Activated CD4-positive, alpha-beta T cell treated with anti-CD3 and anti-CD28 coated beads, Interleukin-2, amount 10 ng/mL, durations not matched to agents 7 days and 5 days (primary cell): ENCODE measurements at places on chromosomes 7 and 10. TPM values are rescaled to one million over a fixed set of nuclear protein-coding genes. Genes with fewer than 3 reads are reported as not detected.

DNA sequence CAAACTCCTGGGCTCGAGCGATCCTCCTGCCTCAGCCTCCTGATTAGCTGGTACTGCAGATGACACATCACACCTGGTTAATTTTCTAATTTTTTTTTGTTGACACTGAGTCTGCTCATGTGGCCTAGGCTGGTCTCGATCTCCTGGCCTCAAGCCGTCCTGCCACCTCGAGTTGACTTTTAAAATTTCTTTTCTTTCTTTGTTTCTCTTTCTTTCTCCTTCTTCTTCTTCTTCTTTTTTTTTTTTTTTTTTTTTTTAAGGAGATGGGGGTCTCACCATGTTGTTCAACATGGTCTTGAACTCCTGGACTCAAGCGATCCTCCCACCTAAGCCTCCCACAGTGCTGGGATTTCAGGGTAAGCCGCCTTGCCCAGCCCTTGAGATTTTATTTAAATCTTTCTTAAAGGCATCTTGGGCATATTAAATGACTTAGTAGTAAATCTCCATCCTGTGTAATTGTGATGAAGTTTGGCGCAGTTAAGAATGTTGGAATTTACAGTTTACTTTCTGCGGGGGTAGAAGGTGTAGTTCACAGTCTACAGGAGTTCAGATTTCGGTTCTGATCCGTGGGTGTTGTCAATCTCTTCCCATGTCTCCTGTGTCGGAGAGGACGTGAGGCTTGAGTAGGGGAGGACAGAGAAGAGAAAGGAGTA is 1.0 kb upstream of the ITGA8 start:
- DNase-seq, result no peak

- DNase-seq, result no peak
Measured at GRCh38 chr10:113452146-113452845, 100.6 kb upstream of the HABP2 start.

- DNase-seq, result no peak
Measured at GRCh38 chr10:6928586-6928985, 348.5 kb upstream of the PRKCQ start.

GRCh38 chr7:47394751-47395252 is 187.1 kb downstream of the TNS3 start:
- no peak for DNase-seq

DNA sequence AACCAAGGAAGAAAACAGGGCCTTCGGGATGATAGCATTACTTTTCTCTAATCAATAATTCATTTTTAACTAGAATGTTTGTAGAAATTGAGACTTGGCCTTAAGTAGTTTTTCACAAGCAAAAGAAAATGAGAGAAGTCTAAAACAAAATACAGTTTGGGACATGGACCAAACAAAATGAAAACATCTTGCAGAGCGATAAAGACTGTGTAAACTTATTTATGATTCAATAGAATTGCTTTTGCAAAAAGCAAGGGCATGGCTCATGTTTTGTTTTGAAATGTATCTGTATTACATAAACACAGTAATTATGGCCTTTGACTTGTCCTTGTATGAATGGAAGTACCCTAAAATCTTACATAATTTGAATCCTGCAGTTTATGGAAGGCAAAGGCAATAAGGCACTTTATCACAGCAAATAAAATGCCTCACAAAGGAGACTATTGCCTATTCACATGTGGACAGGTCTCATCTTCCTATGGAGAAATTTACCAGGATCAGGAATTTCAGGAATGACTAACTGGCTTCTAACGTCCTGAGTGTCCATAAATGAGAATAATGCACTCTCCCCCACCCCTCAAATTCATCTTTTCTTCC is 295.2 kb downstream of the PTEN start:
- DNase-seq, result no peak

- no peak for DNase-seq
Measured at GRCh38 chr10:72126184-72126871, 38.0 kb upstream of the SPOCK2 start.

DNA sequence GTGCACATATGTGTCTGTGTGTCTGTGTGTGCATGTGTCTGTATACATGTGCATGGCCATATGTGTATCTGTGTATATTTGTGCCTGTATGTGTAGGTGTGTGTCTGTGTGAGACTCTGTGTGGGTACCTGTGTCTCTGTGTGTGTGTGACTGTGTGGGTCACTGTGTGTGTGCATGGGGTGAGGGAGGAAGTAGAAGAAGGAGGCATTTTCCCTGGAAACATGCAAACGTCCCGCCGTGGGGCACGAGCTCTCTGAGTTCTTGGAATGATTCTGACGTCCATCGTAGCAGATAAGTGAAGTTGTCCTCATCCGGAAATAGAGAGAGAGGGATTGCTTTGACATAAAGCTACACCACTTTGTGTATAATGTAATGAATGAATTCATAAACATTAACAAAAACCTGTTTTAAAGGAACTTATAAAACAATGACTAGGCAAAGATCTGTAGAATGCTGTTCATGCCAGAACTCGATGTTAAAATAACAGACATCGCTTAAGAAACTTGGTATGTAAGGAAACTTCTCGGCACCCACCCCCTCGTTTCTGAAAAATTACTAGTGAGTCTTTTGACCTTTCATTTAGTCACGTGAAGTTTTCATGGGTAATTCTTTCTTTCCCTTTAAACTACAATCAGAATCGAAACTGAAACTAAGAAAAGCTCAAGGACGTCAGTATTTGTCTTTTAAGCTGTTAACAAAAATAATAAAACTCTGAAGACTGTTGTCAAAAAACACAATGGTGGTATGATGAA is 43.6 kb upstream of the KLF6 start:
- DNase-seq, result peak; percentile 42

GRCh38 chr10:117312430-117312829 is 62.8 kb downstream of the PDZD8 start:
- DNase-seq, result no peak

The TUBAL3 gene
- total RNA-seq, result not detected

The UNCX gene
- not detected for total RNA-seq

The TSPAN33 gene
- total RNA-seq, result 2.8 TPM

The ODAD2 gene
- total RNA-seq, result not detected
